ENCODE measurements at places on chromosomes 12 and 14.

- no peak for DNase-seq
Observed at GRCh38 chr12:123608182-123608581, 6.3 kb downstream of the DDX55 start.

- DNase-seq: no peak
Observed at GRCh38 chr14:104977008-104977680, 1.0 kb downstream of the AHNAK2 start.

GRCh38 chr12:28036940-28037339, 64.4 kb upstream of the PTHLH start:
- no peak for DNase-seq

GRCh38 chr14:93398491-93398890, 32.2 kb upstream of the UNC79 start:
- DNase-seq: no peak
